RKO (cell line): ENCODE measurements at places on chromosomes 2 and 18.

DNA sequence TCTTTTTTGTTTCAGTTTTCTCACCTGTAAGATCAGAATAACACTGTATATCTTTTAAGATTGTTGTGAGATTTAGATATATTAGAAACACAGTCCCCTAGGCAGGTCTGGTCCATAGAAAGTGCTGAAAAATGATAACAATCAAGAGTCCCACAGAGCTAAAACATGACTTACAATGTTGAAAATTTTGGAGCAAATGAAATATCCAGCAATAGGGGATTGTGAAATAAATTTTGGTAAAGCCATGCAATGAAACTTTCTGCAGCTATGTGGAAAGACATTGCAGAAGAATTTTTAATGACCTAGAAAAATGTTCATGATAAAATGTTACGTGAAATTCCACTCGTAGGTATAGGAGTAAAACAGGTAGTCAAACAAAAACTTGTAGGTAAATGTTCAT lies 127.6 kb upstream of the SERPINE2 start:
- no peak for DNase-seq

DNA sequence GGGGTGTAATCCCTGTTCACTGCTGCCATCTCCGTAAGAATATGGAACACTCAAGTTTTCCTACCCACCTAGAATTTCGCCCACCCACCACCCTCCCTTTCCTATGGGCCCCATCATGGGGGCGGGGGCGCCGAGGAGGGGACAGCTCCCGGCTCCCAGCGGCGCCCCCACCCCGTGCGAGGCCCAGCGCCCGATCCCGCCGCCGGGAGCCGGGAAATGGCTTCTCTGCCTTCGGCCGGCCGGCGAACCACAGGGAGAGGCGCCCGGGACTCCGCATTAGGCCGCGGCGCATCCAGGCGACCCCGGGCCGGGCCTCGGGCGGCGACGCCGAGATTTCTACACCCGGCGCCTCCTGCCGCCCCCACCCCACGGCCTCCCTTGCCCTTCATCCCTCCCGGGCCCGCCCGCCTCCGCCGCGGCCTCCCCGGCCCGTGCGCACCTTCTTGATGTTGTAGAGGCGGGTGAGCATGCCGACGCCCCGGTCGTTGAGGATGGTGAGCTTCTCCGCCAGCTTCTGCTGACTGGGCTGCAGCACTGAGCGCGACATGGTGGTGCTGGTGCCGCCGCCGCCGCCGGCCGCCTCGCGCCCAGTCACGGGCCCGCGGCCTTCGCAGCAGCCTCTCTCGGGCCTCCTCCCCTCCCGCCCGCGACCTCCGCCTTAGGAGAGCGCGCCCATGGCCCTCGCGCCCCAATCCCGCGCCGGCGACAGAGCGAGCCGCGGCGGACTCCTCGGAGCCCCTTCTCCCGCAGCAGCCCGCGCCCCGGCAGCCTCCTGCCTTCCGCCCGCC lies 510 bp downstream of the NCKAP1 start:
- DNase-seq = peak; percentile 46

DNA sequence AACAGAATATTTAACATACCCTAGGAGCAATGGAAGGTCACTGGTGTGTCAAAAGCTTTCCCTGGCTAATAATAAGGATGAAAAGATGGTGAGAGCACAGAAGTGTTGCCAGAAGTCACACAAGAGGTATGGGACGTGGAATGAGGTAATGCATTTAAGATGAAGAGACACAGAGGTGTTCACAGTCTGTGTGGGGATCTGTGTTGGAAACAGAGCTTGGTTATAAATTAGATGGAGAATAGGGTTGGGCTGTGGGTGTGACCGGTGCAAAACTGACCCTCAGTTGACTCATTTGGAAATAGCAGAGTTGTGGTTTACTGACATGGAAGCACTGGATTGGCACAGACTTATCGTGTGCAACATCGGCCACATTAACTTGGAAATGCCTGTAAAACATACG lies 372.5 kb downstream of the SATB2 start:
- no peak for DNase-seq

DNA sequence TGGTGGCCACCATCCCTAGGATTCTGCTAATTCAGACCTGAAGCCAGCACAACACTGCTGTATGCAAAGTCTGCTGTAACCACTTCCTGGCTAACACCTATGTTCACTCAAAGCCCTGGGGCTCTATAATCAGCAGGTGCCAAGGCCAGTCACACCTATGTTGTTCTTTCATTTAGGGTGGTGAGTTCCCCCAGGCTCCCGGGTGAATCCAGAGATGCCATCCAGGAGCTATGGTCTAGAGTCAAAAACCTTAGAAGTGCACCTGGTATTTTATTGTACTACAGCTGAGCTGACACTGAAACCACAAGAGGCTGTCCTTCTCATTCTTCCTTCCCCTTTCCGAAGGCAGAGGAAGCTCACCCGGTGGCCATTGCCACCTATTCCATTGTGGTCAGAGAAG lies 46.2 kb upstream of the CCDC141 start:
- DNase-seq = no peak

DNA sequence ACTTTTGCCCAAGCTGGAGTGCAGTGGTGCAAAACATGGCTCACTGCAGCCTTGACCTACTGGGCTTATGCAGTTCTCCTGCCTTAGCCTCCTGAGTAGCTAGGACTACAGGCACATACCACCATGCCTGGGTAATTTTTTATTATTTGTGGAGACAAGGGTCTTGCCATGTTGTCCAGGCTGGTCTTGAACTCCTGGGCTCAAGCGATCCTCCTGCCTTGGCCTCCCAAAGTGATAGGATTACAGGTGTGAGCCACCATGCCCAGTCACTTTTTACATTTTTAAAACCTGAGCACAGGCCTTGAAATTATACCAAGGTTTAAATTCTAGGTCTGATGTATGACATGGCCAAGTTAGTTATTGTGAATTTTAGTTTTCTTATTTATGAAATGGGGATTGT lies 18.2 kb downstream of the SMAD4 start:
- no peak for DNase-seq

GRCh38 chr18:32200766-32201165 lies 10.9 kb downstream of the MEP1B start:
- no peak for DNase-seq

DNA sequence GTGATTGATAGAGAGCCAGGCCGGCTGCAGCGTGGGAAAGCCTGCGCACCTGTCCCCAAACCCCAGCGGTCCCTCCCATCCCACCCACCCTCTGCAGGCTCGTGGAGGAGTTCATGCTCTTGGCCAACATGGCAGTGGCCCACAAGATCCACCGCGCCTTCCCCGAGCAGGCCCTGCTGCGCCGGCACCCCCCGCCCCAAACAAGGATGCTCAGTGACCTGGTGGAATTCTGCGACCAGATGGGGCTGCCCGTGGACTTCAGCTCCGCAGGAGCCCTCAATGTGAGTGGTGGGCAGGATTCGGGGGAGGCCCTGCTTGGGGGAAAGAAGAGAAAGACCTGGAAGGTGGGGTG lies 48.9 kb upstream of the ALPP start:
- no peak for DNase-seq

DNA sequence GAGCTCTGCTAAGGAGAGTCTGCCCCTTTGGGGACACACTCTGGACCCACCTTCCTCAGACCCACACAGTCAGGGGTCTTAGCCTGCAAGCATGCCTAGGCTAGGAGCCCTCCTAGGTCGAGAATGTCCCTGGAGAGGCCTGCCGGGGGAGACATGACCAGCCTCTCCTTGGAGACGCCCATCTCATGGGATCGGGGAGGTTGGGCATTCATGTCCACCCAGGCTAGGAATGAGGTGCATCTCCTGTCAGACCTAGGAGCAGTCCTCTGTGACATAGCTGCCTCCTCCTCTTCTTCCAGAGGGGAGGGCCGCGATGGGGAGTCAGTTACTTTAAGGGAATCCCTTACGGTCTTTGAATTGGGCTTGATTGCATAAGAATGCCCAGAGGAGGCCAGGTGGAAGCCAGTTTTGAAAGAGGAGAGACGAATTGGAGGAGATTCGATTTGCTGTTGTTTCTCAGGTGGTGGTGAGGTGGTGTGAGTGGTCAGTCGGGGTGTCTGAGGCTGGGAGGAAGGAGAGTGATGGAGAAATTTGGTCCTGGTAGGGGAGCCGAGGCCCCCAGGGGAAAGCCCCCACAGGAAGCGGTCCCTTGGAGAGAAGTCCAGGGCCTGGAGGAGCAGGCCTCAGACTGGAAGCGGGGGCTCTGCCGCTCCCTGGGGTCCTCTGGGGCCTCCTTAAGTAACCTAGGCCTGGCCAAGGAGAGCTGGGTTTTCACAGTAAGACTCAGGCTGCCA lies 241.3 kb downstream of the DYSF start:
- no peak for DNase-seq

DNA sequence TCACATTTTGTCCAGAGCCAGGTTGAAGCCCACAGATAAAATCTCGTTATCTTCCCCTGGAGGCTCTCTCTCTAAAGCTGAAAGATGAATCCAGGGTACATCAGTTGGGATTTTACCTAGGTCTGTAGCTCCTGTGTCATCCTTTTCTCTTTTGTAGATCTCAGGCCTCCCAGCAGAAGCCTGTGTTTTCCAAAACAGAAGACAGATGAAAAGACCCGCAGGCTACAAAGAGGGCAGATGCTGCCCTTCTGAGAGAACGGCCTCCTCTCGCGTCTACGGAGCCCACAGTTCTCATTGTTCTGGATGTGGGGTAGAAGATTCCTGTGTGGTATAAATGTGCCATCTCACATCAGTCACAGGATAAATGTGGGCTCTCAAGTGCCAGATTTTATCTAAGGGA lies 139.5 kb downstream of the SUCLG1 start:
- DNase-seq = no peak

DNA sequence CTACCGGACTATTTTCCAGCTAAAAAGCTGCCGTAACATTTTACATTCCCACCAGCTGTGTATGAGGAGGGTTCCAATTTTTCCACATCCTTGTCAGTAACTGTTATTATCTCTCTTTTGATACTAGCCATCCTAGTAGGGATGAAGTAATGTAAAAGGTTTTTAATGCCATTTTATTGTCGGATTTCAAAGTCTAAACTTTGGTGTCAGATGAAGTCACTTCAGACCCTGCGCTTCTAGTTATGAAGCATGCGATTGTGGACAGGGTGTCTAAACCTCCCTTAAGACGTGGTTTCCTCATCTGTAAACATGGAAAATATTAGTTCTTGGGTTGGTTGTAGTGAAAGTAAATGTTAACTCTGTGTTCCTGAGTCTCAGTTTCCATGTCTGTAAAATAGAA lies 4.7 kb downstream of the DGKD start:
- no peak for DNase-seq

- no peak for DNase-seq
Observed at GRCh38 chr2:32712870-32713269, 85.0 kb downstream of the TTC27 start.

- no peak for DNase-seq
Observed at GRCh38 chr2:74744731-74745515, 89.0 kb upstream of the HK2 start.

DNA sequence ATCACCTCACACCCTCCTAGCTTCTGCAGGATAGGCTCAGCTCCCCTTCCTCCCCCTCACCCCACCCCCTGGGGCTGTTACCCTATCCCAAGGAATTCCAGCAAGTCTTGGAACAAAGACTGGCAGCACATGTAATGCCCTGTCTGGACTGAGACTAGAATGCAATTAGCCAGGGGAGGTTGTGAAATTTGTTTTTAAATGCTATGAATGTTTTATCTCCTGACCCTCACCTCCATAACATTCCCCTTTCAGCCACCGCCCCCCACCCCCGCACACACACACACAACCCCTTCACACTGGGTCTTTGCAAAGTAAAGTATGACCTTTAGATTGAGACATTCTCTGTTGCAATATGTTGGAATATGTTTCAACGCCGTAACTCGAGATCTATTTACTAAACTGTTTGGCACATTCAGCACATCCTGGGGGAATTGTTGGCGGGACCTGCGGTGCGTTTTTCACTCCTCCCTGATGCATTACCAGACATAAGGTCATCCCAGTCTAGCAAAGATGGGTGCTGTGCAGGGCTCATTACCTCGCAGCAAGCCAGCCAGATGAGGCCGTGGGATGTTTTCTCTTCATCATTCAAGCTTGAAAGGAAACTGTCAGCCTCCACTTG lies 290.7 kb upstream of the SLC14A2 start:
- no peak for DNase-seq

GRCh38 chr2:187372213-187372612 lies 75.8 kb downstream of the CALCRL start:
- no peak for DNase-seq

- no peak for DNase-seq
Observed at GRCh38 chr2:119693567-119693966, 14.6 kb downstream of the TMEM177 start.

- no peak for DNase-seq
Observed at GRCh38 chr2:37228788-37229187, 2.6 kb downstream of the CEBPZ start.

GRCh38 chr2:124607679-124608078 lies 582.6 kb downstream of the CNTNAP5 start:
- DNase-seq = no peak

GRCh38 chr2:195531754-195532153 lies 125.3 kb upstream of the SLC39A10 start:
- DNase-seq = no peak

DNA sequence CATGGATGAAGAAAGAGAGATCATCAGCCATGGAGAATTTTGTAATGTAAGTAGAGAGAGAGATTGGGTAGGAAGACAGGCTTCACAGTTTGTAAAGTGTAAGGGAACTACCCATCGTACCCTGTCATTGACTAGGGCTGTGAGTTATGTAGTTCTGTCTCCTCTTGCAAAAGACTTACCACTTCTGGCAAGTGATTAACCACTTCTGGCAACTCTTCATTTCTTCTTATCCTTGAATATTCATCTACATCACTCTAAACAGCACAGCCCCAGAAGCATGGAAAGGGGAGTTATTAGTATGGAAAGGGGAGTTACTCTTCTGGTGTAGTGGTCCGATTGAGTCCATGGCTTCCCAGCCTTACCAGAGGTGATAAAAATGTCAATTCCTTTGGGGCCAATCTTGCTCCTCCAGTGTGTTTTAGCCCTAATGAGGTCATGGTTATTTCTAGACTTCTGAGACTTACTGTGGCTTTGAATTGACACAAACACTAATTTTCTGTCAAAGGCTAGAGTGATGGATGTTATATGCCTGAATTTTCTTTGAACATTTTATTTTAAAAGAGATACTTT lies 52.0 kb downstream of the STAT1 start:
- DNase-seq = no peak

DNA sequence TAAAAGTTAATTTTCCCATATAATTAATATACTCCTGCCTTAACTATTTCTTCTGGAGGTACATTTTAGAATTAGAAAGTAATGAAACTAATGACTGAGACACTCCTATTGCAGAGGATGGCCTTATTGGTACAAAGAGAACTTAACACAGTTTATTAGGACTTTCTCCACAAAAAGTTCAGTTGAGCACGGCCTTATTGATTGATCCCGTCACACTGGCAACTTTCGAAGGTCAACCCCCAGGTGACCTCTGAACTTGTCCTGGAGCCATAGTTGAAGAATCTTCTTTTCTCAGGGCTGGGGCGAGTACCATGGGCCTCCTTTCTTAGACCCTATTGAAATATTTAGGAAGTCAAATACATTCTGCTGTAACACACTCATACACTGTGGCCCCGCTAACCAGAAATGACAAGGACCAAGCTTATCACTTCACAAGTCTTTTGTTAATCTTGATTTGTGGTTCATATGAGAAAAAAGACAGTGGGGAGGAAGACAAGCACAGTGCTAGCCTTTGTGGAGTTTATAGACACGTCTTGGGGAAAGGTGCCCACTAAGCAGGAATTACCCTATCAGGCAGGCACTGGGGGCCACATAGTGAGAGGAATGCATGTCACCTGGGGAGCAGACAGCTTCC lies 11.2 kb downstream of the SPP2 start:
- DNase-seq = no peak
